ENCODE measurements at places on chromosomes 6 and 20.
A peak's percentile ranks its signal among the peaks of the same experiment; 100 is the strongest.

DNA sequence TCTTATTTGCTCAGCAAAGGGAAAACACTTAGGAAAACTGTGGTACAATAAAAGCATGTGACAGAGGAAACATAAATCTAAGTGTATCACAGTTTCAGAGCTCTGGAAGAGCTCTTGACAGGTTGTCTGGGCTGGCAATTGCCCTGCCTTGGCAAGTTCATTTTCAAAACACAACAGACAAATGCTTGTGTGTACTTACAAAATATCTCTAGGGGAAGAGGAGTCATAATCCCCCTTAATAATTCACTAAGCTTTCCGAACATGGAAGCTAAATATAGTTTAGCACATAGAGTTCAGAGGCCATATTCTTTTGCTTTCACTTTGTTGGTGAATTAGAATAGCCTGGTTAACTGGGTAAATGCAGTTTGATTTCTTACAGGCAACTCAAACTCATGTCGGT is 211.6 kb upstream of the THEMIS start:
- no peak for DNase-seq

DNA sequence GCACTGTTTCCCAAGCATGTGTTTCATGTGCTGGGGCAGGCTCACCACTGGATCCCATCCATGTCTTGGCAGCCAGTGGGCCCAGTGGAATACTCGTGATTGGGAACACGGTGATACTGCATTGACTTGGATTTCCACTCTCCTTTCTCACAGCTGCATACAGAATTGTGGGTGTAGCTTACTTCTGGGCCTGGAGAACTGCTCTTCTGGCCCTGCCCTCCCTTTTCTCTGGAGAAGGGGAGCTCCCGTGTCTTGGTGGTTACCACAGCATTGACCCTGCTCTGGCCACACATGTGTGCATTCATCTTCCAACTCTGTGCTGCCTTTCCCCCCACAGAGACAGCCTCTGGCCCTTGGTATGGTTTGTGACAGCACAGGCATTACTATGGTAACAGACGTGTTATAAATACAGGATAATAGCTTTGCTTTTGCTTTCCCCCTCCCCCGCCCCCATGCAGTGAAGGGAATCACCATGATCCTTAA is 21.6 kb downstream of the SOBP start:
- no peak for DNase-seq

GRCh38 chr6:132365281-132365907 is 35.9 kb downstream of the MOXD1 start:
- DNase-seq, result no peak

DNA sequence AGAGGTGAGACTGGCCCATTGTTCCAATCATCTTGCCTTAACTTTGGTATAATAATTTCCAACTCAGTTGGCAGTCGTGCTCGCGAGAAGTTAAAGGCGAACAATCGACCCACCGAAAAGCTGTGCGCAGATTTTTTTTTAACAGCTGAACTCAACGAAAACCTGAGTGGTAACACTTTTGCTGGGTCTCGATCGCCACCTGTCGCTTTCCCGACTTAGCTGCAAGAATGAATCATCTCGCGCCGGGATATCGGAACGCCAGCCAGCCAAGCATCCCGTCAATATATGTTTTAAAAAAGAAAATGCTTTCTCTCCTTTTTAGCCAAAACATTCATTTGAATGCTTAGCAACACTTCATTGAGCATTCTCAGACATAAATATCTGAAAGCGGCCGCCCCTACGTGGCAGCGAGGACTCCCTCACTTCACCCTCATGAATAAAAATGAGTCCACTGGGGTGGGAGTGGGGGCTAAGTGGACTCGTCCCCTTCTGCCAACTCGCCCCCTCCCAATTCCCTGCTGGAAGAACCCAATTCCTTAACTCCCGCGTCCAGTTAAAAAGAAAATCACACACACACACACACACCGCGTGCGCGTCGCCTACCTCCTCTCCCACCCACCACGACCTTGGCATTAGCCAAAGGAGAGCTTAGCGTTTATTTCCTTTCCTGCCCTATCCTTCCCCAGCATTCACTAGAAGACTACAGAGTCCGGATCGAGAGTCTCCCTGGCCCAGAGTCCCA is 1.5 kb downstream of the COL12A1 start:
- DNase-seq, result peak; percentile 60

- DNase-seq, result peak; percentile 80
Measured at GRCh38 chr6:87407561-87407900, 241 bp upstream of the CFAP206 start.

- DNase-seq, result no peak
Measured at GRCh38 chr6:74597266-74597665, 608.6 kb downstream of the COL12A1 start.

- DNase-seq, result no peak
Measured at GRCh38 chr6:53984163-53984562, 127.1 kb upstream of the MLIP start.

GRCh38 chr6:109722011-109722410 is 30.9 kb downstream of the FIG4 start:
- no peak for DNase-seq

GRCh38 chr6:28901831-28902230 is 22.0 kb downstream of the TRIM27 start:
- DNase-seq, result no peak

- no peak for DNase-seq
Measured at GRCh38 chr6:45377043-45377553, 636 bp downstream of the SUPT3H start.

- DNase-seq, result no peak
Measured at GRCh38 chr6:28489366-28490204, 26.0 kb downstream of the GPX6 start.

GRCh38 chr6:147958683-147959082 is 384.0 kb upstream of the SASH1 start:
- no peak for DNase-seq

GRCh38 chr6:105112577-105112976 is 67.2 kb downstream of the POPDC3 start:
- peak; percentile 3 for DNase-seq

GRCh38 chr6:163645560-163645959 is 231.0 kb downstream of the QKI start:
- DNase-seq, result no peak

DNA sequence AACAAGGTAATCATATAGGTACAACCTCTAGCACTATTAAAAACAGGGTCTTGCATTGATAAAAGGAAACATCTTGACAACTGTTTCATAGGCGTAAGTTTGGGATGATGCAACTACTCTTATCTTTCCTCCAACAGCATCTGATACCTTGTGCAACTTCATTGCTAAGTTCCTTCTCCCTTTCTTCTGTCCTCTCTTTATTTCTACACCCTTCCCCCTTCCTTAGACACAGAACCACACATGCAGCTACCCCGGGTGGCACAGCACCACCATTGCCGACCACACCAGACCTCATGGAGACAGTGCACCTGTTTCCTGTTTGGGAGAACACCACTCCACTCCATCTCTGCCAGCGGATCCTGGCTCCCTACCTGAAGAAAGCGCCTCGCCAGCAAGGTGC is 14.4 kb downstream of the MYB start:
- no peak for DNase-seq

GRCh38 chr6:153090241-153090930 is 40.7 kb downstream of the RGS17 start:
- DNase-seq, result no peak

- DNase-seq, result no peak
Measured at GRCh38 chr20:17643531-17644188, 38.4 kb downstream of the RRBP1 start.

- no peak for DNase-seq
Measured at GRCh38 chr20:4007383-4008025, 7.9 kb downstream of the RNF24 start.

DNA sequence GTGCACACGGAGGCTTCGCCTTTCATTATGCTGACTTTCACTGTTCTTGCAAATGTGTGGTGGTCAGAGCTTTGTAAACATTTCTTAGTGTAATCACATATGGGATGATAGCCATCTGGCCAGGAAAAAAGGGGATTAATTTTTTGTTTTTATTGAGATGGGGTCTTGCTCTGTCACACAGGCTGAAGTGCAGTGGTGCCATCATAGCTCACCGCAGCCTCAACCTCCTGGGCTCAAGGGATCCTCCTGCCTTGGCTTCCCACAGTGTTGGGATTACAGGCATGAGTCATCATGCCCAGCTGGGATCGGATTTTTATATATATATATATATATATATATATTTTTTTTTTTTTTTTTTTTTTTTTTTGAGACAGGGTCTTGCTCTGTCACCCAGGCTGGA is 11.0 kb upstream of the TIAM2 start:
- DNase-seq, result peak; percentile 72

DNA sequence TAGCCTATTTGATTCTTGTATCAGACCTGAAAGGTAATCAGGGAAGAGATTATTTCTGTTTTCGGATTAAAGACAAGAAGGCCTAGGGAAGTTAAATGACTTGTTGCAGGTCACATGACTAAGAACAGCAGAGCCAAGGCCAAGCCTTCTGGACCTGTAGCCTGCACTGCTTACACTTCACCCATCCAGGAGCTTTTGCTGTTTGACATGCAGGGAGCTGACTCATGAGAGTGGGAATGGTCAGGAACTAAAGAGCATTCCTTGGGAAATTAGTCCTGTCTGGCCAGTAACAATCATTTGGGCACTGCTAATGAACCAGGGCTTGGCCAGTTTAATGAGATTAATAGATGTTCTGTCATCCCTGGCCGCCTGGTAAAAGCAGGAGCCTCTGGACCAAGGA is 46.8 kb downstream of the EIF2S2 start:
- no peak for DNase-seq

DNA sequence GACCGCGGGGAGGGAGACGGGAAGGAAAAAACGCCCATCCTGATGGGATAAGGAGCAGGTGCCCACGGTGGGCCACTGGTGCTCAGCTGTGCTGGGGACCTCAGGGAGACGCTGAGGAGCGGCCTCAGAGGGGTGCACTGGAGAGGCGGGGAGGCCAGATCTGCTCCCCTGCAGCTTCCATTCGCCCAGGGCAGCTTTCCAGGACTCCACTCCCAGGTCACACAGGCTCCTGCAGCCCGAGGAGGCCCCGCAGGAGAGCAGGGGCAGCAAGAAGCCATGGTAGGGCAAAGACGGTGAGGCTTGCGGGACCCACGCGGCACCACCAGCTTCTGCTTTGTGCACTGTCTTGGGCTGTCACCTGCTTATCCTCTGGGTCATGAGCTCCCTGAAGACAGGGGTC is 82.5 kb upstream of the SULF2 start:
- no peak for DNase-seq

- DNase-seq, result no peak
Measured at GRCh38 chr20:6034134-6034969, 19.5 kb downstream of the LRRN4 start.

DNA sequence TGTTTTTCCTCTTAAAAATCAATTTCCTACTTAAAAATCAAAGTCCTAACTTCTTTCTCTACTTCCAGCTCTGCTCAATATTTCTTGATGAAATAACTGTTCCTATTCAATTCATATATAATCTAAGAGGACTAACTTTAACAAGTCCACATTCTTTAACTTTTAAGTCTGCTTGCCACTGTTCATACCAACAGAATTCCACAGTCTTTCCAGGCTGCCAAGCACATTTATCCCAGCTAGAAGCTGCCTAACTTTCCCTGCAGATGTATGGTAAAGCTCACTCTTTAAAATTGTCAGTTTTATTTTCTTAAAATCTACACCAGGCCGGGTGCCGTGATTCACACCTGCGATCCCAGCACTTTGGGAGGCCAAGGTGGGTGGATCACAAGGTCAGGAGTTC is 11.5 kb downstream of the CALHM6 start:
- no peak for DNase-seq

GRCh38 chr6:142569676-142570075 is 267.9 kb downstream of the ADGRG6 start:
- no peak for DNase-seq

DNA sequence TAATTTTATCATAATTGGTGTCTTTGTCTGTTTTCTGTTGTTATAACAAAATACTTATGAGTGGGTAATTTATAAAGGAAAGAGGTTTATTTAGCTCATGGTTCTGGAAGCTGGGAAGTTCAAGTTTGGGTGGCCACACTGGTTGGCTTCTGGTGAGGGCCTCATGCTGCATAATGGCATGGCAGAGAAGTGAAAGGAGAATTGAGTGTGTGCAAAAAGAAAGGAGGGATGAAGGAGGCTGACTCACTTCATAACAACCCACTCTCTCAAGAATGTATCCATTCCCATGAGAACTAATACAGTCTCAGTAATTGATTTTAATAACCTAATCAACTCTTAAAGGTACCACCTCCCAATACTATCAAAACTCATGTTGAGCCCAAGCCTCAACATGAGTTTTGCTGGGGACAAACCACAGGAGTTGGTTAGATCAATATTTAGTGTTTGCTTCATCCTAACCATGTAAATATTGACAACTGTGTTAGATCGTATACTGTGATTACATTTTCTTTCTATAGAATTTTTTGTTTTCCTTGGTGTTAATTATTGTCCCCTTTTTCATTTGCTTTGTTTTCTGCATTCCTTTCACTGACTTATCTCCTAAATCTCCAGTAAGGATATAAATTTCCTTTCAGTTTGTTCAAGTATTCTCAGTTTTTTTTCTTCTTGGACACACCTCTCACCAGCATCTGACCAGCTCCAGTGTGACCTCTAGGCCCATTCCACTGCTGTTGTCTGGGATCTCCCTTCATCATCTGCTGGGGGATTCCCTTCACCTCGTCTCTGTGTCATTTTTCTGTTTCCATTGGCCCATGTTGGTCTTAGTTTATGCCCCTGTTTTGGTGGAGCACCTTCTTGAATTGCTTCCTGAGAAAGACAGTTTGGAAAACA is 54.8 kb upstream of the SCGN start:
- DNase-seq, result no peak

DNA sequence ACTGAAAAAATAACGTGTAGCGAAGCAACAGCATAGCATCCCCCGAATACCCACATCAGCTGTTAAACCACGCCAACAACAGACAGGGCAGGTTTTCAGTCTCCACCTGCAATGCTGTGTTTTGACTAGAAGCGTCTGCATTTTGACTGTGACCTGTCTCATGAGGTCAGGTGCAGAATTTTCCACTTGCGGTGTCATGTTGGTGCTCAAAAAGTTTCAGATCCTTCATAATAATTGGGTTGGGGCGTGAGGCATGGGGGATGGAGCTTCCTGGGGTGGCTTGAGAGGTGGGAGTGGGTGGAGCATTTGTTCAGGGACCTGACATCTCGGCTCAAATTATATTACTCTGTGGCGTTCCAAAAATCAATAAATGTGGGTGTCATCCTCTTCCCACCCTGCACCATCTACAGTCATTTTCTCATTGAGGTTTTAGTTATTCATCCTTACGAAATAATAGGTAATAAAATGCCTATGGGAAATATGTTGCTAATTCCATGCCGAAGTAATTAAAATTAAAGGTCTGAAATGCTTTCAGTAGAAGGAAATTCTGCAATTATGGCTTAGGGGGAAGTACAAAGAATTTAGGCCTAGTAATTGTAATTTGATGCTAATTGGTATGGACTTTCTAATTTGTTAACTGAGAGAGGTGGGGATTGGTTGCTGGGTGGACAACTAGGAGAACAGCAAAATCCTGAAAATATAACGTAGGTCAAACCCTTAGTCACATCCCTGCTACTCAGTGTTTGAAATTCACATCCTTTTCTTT is 81.0 kb downstream of the TIAM2 start:
- no peak for DNase-seq

- DNase-seq, result no peak
Measured at GRCh38 chr6:157054531-157054979, 268.8 kb downstream of the TMEM242 start.

GRCh38 chr6:144749263-144749662 is 464.1 kb downstream of the UTRN start:
- peak; percentile 90 for DNase-seq

Measured in NCI-H2171 treated with DMSO at 0.1 percent for 48 hours (cell line).